CD4-positive, alpha-beta T cell treated with Interleukin-12 subunit alpha and Interleukin-12 subunit beta, for 1 hour (primary cell): ENCODE measurements at places on chromosomes 6 and 20.

DNA sequence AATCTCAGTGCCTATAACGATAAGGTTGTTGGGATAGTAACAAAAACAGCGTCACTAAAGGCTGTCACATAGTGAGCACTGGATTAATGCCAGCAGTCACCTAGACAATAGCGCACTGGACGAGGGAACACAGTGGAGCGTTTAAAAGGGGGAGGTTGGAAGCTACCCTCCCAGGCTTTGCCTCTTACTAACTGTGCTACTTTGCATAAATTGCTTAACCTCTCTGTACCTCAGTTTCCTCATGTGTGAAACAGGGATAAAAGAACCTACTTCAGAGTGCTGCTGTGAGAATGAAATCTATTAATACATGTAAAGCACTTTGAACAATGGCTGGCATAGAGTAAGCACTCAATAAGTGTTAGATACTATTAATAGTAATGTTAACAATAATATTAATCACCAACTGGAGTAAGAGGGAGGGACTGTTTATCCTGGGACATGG lies 10.5 kb downstream of the BCL2L1 start:
- no peak for DNase-seq

DNA sequence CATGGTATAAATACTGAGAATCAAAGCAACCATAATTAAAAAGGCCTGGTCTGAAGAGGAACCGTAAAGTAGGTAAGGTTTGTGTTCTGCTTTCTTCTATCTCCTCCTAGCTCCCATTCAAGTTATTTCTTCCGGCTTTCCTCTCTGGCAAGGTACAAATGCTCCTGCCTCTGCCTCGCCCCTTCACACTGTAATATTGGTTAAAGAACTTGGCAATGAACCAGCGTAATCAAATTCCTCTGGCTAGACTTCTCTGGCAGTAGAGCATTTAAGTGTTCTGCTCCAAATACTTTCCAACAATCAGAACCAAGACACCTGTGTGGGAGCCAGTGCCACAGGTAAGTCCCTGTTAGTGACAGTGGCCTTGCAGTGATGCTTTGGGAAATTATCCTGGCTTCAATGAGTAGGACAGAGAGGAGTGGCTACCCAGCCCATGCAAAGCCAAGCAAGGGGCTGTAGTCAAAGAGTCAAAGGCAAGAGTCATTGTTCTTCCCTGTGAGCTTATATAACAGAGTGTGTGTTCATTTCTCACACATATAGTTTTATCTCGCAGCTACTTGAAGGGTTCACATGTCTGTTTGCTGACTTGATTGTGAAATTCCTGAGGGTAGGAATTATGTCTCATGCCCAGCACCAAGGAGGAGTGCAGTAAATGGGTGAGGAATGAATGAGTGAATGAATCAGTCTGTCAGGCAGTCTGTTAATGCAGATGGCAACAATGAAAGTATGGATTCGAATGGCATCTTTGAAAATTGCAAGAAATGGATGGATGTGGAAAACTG lies 329.3 kb downstream of the NRN1 start:
- DNase-seq: no peak

DNA sequence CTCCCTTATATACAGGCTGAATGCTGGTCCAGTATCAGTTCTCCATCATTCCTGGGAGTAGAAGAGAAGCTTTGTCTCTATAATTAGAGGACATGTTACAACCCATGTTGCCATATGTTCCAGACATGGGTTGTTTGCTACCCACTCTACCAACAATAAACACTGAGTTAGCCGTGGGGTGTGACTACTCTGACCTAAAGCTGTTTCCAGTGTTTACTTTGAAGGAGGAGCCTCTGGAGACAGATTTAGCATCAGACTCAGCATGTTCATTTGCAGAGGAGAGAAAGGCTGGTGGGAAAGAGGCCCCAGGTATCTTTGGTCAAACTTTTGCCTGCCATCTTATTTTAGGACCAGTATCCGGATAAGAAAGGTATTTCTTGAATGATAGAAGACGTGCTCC lies 157.9 kb upstream of the SNX9 start:
- DNase-seq: no peak

GRCh38 chr20:8645326-8645725 lies 423.6 kb upstream of the PLCB4 start:
- no peak for DNase-seq

DNA sequence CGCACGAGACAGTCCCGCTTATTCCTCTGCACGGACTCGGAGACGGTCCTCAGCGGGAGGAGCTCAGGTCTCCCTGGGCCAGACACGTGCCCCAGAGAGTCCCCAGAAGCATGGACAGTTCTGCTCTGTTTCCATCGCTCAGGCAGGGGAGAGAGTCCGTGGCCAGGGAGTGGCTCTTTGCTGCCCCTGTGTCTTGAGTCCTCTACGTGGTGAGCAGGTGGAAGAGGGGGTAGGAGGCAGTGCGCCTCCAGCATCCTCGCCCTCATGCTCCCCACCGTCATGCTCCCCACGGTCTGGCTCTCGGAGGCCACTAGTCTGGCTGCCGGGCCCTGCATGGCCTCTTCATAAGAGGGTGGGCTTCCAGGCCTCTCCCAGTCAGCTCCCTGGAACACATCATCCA lies 8.9 kb downstream of the TAGAP start:
- peak; percentile 30 for DNase-seq

DNA sequence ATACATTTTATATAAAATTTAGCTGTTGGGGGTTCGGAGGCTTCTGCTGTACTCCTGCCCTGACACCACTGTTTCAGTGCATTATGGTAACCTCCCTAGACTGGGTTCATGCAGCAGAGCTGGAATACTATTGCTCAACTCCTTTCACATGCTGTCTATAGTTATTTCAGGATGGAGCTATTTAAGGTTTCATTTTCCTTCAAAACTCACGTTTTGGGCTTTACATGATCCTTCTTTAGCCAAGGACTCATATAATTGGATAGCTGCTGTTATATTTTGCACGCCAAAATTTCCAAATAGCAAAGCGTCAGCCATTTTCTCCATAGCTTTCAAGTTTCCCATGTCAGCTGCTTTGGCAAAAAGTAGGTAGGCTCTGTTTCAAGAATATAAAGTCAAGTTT lies 76.8 kb downstream of the SEL1L2 start:
- DNase-seq: no peak
